BE2C (cell line): ENCODE measurements at places on chromosomes 11 and 22.

- DNase-seq, result no peak
These were observed 349.1 kb upstream of the PITPNB start for GRCh38 chr22:28268171-28268570.

DNA sequence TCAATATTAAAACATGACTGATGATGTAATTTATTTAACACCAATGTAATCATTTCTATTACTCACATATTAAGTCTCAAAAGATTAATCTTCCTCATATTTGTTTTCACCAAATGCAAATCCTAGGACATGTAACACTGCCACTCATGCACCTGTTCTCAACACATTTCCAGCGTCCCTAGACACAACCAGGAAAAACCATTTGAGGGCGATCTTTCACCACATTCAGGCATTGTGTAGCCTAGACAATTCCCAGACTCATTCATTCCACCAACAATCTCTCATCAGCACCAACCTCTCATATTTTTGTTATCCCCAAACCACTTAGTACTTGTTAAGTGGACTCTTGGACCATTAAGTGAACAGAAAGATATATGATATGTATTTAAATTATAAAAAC lies 66.1 kb downstream of the SLC36A4 start:
- DNase-seq, result peak; percentile 47

- no peak for DNase-seq
These were observed 2.2 kb downstream of the TMEM223 start for GRCh38 chr11:62789576-62789975.

DNA sequence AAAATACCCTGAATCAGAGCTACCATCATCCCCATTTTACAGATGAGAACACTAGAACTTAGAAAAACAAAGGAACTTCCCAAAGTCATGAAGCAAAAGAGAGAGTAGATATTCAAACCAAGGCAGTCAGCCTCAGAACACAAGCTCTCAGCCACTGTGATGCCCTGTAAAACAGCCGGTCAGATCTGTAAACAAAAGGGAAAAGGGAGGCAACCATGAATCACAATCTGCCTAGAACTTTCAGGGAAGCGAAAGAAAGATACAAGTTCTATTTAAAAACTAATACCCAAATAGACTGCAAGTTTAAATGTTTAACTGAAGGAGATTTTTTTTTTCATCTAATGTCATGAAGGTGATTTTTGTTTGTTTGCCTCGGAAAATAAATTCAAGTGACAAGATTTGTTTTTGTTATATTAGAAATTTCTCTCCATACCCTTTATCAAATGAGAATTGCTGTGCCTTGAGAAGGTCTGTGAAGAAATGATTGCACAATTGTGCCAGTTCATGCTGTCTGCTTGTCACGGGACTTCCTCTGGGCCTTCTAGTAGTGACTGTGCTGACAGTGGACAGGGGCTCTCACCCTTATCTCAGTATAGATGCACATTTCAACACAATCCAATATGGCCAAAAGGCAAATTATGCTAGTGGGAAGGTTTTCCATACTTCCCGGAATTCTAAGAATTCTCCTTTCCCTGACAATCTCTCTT lies 11.7 kb downstream of the SAA1 start:
- no peak for DNase-seq

DNA sequence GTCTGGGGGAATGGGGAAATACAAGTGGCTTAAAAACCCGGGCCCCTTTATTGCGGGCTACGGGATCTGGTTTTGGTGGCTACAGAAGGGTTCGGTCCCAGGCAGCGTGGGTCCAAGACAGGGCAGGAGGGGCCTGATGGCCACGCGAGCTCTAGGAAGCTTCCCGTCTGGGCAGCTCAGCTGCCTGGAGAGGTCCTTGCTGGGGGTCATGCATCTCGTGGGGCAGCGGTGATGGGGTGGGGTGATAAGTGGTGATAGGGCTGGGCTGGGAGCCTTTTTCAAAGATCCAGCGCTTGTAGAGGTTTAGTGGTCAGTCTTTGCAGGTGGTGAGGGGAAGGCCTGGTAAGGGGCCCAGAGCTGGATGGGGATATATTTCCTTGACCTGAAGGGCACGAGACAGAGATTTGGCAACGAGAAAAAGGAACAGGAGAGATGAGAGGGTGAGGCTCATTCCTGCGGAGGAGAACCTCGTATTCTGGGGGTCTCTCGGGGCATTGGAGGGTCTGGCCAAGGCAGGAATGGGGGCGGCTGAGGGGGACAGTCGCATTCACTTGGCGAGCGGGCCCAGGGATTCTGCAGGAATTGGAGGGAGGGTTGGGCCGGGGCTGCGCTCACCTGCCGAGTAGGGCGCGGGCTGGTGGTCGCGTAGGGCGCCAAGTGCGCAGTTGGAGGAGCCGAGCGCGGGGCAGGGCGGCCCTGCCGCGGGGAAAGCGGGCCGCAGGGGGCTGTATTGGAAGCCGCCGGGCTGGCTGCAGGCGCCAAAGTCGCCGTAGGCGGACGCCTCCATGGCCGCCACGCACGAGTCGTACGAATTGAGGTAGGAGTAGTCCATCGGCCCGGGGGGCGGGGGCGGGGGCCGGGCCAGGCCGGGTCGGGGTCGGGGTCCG lies 560 bp downstream of the PHOX2A start:
- peak; percentile 27 for DNase-seq

- peak; percentile 9 for DNase-seq
These were observed 132.1 kb upstream of the LDLRAD3 start for GRCh38 chr11:35811783-35812182.

DNA sequence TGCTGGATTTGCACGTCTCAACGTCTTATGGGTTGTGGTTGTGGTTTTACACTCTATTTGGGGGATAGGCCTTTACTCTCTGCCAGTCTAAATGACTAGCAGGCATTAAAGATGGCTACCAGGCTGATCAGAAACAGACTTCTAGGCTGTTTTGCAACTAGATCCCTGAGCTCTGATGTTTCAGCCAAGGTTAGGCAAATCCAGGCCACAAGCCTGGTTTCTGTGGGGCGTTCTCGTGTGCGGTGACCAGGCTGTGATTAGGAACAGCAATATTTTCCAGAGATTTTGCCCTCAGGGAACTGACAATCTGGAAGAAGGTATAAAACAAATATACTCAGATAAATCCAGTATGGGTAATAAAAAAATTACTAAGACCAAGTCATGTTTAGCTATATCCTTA lies 502.4 kb downstream of the INSC start:
- no peak for DNase-seq

DNA sequence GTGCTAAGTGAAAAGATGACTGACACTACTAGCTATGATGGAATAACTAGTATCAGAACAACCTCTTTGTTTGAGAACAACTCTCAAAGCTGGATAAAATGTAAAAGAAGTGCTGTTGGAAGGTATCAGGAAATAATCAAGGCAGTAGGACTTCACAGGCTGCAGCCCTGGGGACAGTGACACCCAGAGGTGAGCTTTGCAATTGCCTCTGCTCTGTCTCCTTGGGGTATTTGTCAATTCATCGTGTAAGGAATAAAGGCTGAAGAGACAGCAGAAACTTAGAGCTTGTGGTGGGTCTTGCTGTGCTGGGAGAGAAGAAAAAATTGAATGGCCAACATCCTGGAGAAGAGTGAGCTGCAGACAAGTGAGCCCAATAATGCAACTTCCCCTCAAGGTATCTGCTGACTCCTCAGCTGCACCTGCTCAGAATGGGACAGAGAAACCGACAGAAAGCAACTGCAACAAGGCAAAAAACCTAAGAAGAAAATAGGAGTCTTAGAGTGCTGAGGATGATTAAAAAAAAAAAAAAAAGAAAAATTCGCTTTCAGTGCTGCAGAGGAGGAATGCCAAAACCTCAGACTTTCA lies 141.1 kb downstream of the RCN1 start:
- DNase-seq, result peak; percentile 27

- DNase-seq, result no peak
These were observed 130.0 kb downstream of the EHF start for GRCh38 chr11:34750692-34751405.

GRCh38 chr11:103897160-103897936 lies 139.1 kb upstream of the DDI1 start:
- DNase-seq, result no peak

DNA sequence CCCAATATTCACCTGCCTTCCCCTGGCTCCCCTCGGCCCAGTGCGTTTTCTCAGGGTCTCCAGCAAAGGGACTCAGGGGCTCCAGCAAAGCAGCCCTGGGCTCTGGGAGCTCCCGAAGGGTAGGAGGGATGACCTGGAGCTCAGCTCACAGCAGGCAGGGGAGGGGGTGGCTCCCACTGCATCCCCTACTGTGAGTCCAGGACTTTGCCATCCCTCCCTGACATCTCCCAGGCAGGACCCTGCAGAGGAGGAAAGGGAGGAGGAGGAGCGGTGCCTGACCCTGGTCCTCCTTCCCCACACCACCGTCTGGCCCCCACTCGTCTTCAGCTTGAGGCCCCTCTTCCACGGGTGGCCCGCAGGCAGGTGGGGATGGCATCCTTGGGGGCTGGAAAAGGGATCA lies 5.0 kb downstream of the CABP7 start:
- no peak for DNase-seq

DNA sequence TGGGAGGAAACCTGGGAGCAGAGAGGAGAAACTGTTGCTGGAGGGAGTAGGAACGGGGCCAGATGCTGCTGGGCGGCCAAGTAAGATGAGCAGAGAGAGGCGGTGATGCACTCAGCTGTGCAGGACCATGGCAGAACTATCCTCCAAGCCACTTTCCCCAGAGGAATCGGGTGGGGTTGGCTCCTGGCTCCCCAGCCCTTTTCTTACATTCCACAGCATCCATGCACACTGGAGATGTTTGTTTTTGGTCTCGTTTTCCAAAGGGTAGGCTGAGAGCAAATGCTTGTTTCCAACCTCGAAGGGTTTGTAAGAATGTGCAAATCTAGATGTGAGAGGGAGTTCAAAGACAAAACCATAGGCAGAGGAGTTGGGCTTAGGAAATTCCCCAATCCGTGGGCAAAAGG lies 73.2 kb downstream of the DBX1 start:
- no peak for DNase-seq

DNA sequence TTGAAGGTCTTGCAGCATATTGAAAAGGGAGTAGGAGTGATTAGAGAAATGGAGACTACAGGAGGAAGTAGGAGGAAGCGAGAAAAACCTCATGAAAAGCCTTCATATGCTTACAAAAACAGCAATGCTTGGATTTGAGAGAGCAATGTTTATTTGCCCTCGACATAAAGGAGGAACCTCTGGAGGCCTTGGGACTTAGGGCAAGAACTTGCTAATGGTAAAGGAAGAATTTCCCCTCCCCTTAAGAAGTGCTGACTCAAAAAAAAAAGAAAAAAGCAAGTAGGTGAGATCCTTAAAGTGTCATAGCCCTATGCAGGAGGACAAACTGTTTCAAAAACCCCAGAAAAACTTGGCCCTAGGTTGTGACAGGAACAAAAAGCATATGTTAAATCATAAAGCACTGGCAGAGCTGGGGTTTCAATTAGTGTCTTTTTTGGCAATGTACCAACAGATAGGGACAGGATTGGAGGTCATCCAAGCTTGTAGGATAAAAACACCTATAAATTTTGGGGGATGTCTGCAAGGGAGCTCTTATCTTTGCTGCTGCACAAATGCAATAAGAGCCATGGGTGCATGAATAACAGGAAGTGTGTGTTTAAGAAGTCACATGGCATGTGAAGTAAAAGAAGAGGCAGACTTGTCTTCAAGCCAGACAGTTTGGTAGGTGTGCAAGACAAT lies 4.9 kb downstream of the GLYAT start:
- DNase-seq, result peak; percentile 7

- DNase-seq, result no peak
These were observed 83.3 kb upstream of the SUSD2 start for GRCh38 chr22:24097961-24098391.

GRCh38 chr11:122656073-122656630 lies 630 bp downstream of the UBASH3B start:
- DNase-seq, result peak; percentile 19

- no peak for DNase-seq
These were observed 65.1 kb downstream of the IGLL5 start for GRCh38 chr22:22952531-22953280.
